ENCODE measurements at places on chromosomes 7 and 10. TPM values are rescaled to one million over a fixed set of nuclear protein-coding genes. Genes with fewer than 3 reads are reported as not detected.

The PTF1A gene
- total RNA-seq, result not detected

The OR2F2 gene
- not detected for total RNA-seq

The KCND2 gene
- total RNA-seq, result not detected

The ASB10 gene
- total RNA-seq, result not detected

The CCM2 gene
- 47.8 TPM for total RNA-seq

The ITGB8 gene
- total RNA-seq, result 0.81 TPM

The SPDYE1 gene
- total RNA-seq, result not detected

The NPFFR1 gene
- total RNA-seq, result not detected

The BCL7B gene
- total RNA-seq, result 68.6 TPM

The ARHGEF5 gene
- 2.2 TPM for total RNA-seq

The SYNPO2L gene
- not detected for total RNA-seq

The MYOF gene
- total RNA-seq, result 213 TPM

The NKX1-2 gene
- total RNA-seq, result not detected

The HYAL4 gene
- total RNA-seq, result not detected

The TBX20 gene
- 2.1 TPM for total RNA-seq

The PRPS1L1 gene
- not detected for total RNA-seq

The ANKRD30A gene
- 0.52 TPM for total RNA-seq

The MSS51 gene
- 0.71 TPM for total RNA-seq

The BLNK gene
- not detected for total RNA-seq

The PNLIPRP1 gene
- total RNA-seq, result not detected

The BHLHA15 gene
- total RNA-seq, result 0.39 TPM

The NCF1 gene
- 0.09 TPM for total RNA-seq

The KIAA1217 gene
- 2.1 TPM for total RNA-seq

The HOXA10 gene
- 6.8 TPM for total RNA-seq

The SHH gene
- 1.2 TPM for total RNA-seq

The CD36 gene
- 0.07 TPM for total RNA-seq

The LAMB1 gene
- 118 TPM for total RNA-seq

The MUC12 gene
- 20.6 TPM for total RNA-seq

The AASS gene
- 0.08 TPM for total RNA-seq

The CDCA7L gene
- total RNA-seq, result 15.7 TPM

The DLX5 gene
- total RNA-seq, result not detected

The SLC39A12 gene
- not detected for total RNA-seq

The SPDYE6 gene
- not detected for total RNA-seq

The TUBGCP2 gene
- 37.5 TPM for total RNA-seq

The STEAP2 gene
- 4.7 TPM for total RNA-seq

The FAM107B gene
- 146 TPM for total RNA-seq

The BLOC1S2 gene
- total RNA-seq, result 116 TPM

The ANXA8 gene
- 34.4 TPM for total RNA-seq

The FRMPD2 gene
- not detected for total RNA-seq

The AZGP1 gene
- not detected for total RNA-seq

The GLI3 gene
- 0.09 TPM for total RNA-seq

The OR9A2 gene
- total RNA-seq, result not detected

The TBC1D12 gene
- 5.1 TPM for total RNA-seq

The PPP1R3C gene
- 20.4 TPM for total RNA-seq

The LIPK gene
- total RNA-seq, result not detected

The SOSTDC1 gene
- total RNA-seq, result not detected

The PTCD1 gene
- total RNA-seq, result 6.5 TPM

The UNC5B gene
- 0.88 TPM for total RNA-seq

The TRIM50 gene
- not detected for total RNA-seq

The ACTR3C gene
- total RNA-seq, result not detected

The HMX3 gene
- total RNA-seq, result not detected

The CCDC3 gene
- total RNA-seq, result 1.2 TPM

The ZNF425 gene
- total RNA-seq, result 0.97 TPM
